ENCODE measurements at places on chromosomes 2 and 18. TPM values are rescaled to one million over a fixed set of nuclear protein-coding genes. Genes with fewer than 3 reads are reported as not detected.

Gene RAX
- not detected for polyA plus RNA-seq

Gene ELOA2
- polyA plus RNA-seq, result not detected

Gene DRC1
- polyA plus RNA-seq, result not detected

Gene ECEL1
- polyA plus RNA-seq, result not detected

Gene TLX2
- polyA plus RNA-seq, result 0.05 TPM

- DNase-seq, result no peak
These were observed 63.0 kb downstream of the MAPK4 start for GRCh38 chr18:50622865-50623393.

DNA sequence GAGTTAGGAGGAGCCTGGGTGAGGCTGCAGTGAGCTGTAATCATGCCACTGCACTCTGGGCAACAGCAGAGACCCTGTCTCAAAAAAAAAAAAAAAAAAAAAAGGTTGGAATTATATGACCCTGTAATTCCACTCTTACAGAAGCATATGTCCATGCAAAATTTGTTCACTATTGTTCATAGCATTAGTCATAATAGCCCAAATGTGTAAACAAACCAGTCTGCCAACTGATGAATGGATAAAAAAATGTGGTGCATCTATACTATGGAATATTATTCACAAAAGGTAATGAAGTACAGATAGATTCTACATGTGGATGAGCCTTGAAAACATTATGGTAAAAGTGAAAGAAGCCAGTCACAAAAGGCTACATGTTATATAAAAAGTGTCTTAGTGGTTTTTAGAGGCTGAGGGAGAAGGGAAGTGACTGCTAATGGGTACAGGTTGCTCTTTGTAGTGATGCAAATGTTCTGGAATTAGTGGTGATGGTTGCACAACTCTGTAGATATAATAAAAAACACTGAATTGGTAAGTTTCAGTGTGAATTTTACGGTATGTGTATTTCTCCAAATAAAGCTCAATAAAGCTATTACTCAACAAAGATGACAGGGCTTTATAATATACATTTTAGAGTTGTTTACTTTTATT is 9.4 kb downstream of the COA5 start:
- DNase-seq, result peak; percentile 62

DNA sequence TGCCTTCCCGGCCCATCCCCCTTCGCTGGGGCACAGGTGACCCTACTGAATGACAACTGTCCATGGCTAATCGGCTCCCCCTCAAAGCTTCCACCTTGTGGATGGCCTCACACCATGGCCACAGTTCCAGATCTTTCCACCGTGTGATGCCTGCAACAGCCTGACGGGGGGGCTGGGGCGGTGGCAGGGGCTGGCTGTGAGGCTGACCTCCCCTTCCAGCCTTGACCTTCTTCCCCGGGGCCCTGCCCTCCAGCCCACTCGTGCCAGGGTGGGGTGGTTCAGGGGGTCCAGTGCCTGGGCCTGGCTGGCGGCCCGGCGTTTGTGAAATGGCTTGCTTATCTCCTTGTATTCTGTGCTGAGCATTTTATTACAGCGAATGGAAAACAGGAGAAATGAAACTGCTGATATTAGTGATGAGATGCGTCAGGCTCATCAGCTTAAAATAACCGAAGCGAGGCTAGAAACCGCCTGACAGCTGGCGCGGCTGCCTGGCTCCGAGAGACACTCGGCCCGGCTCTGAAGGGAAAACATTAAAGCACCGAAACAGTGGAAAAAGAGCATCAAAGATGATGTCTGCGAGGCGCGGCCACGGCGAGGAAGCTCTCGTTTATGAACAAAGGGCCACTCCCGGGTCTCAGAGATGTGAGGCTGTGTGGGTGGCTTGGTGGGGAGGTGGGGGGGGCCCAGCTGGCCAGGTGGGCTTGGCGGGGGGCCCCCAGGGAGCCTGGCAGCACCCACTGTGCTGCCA is 916 bp upstream of the PDCD1 start:
- no peak for DNase-seq

- DNase-seq, result peak; percentile 71
These were observed 37.6 kb downstream of the RND3 start for GRCh38 chr2:150449856-150450255.

GRCh38 chr2:33265584-33266338 is 210.7 kb upstream of the RASGRP3 start:
- peak; percentile 76 for DNase-seq

GRCh38 chr2:96525211-96525507 is 11.4 kb upstream of the ARID5A start:
- no peak for DNase-seq

GRCh38 chr2:72130659-72131360 is 16.9 kb downstream of the CYP26B1 start:
- no peak for DNase-seq

DNA sequence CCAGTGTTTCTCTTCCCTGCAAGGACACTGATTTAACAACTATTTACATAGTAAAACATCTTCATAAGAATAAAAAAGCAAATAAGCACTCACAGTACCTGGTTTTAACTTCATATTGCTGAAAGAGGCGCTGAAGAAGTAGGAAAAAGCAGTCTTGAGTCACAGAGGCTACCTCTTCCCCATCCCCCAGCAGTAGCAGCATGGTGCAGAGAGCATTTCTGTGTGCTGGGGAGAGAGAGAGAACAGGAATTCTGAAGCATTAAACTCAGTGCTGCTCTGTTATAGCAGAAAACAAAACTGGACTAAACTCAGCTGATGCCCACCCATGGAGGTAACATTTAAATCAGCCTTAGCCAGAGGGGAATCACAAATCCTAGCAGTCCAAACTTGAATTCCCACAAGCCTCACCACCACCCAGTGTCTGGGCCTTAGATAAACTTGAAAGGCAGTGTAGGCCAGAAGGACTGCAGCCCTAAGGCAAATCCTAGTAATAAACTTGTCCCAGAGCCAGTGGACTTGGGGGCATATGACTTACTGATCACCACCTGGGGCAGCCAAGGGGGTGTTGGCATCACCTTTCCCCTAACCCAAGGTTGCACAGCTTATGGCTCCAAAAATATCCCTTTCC is 321.8 kb upstream of the CWC22 start:
- no peak for DNase-seq

DNA sequence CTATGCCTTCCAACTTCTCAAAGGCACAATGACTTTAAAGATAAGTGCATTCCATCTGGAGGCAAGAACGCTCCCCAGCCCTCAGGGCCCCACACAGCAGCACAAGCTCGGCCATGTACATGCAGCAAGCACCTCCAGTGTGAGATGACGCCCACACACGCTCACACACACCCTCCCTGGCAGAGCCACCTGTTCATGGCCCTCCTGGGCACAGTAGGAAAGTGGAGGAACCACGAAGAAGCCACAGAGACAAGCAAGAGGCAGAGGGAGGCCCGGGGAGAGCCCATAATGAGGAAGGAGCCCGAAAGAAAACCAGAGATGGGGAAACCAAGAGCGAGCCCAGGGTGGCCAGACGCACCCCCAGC is 21.7 kb downstream of the BIN1 start:
- peak; percentile 30 for DNase-seq

DNA sequence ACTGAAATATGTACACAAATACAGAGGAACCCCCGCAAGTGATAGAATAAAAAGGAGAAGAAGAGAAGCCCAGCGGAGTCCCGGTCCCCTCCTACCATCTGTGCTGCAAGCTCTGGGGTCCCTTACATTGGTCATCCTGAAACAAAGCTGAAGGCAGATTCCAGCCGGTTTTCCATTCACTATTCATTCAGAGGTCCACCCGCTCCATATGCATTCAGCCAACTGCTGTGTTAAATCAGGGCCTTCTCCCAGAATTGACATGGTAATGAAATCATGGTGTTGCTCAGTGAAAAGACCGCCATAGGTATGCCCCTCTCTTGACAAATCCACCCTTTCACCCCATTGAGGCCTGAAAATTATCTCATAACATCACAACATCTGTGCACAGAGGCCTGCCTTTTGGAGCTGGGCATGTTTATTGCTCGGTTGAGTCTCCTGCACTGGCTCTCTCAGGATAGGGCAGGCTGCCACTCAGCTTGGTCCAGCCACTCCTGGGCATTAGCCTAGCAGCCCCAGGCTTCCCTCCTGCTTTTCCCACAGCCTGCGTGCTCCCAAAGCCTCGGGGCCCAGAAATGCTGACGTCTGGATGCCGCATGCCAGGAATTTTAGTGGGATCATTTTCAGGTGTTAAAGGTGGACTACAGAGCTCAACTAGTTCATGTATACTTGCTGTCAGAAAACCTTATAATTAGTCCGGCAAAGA is 39.3 kb upstream of the ID2 start:
- no peak for DNase-seq

GRCh38 chr2:65700720-65701119 is 268.3 kb upstream of the SPRED2 start:
- DNase-seq, result no peak

DNA sequence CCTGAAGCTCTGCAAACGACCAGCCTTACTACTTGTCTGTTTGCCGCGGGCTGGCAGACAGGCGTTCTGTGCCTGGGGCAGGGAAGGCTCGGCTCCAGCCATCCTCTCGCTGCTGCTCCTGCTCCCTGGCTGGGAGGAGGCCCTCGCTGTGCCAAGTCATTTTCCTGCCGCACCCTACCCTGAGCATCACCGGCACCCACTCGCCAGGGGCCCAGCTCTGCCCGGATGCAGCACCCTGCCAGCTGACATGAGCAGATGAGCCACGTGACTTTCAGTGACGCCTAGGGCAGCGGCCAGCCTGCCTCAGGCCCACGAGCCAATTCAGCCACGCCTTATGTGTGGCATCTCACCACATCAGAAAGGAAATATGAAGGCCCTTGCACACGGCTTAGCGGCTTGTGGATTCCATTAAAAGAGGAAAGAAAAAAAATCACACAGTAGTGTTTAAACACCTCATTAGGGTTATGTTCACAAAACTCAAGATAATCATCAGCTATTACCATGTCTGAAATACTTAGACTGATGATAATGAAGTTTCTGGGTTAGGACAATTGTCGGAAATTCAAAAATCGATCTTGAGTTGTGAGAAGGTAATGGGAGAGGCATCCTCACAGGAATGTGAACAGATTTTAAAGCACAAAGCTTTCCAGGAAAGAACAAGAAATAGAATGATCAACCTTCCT is 250.5 kb downstream of the TWIST2 start:
- peak; percentile 87 for DNase-seq

Measured in mammary epithelial cell (primary cell).